GM12891 (cell line): ENCODE measurements at places on chromosomes 7 and 10.

DNA sequence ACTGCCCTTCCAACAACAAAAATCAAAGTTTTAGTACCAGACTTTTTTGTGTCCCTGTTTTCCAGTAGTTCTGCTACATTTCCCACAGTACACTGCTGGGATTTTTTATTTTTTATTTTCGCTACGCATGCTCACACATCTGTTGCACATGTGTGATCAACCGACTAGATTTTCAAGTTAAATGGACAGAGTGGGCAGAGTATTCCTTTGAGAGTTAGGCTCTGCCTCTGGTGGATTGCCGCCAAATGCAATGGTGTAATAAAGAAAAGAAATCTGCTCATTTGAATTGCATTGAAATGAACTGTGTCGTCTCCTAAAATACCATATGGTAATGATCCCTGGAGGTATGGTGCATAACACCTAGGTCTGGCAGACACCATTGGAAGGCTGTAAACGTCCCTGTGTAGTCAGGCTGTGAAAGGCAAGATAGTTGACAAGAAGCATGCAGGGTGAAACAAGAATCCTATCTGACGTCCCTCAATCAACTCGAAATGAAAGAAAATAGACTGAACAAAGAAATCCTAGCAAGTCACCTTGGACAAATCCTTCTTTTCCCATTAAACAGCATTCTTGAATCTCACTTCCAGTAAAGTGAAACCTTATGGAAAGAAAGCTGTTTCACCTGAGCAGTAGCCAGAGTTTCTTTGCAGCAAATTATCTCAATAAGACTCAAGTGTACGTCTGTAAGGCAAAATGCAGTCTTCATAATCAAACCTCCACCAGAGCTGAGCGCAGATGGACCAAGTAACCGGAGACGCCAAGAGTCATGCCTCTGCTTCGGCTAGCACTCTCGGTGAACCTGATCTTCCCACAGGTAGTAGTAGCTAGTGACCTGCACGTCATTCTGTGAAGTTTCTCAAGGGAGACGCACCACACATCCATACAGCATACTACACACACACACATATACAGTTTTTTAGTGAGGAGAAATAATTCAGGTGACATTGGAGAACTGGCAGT lies 357.3 kb downstream of the CRPPA start:
- DNase-seq, result no peak

GRCh38 chr7:108463613-108464012 lies 7.4 kb upstream of the NRCAM start:
- no peak for DNase-seq

GRCh38 chr7:977326-978048 lies 2.1 kb upstream of the COX19 start:
- no peak for DNase-seq

GRCh38 chr7:75624134-75624832 lies 114.5 kb downstream of the HIP1 start:
- DNase-seq, result no peak

- no peak for DNase-seq
Observed at GRCh38 chr7:47266799-47267198, 315.1 kb downstream of the TNS3 start.

DNA sequence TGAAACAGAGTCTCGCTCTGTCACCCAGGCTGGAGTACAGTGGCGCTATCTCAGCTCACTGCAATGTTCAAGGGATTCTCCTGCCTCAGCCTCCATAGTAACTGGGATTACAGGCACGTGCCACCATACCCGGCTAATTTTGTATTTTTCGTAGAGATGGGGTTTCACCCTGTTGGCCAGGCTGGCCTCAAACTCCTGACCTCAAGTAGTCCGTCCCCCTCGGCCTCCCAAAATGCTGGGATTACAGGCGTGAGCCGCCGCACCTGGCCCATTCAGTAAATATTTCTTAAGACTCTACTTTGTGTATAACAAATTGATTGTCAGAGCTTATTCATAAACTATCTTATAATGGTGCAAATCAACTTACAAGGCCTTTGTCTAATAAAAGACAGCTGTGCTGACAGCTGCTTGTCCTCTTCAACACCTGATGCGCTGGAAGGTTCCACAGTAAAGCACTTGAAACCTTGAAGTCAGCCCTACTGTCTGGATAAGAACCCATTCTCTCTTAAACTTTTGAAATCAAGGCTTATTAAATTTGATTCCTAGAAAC lies 14.7 kb downstream of the ECHDC3 start:
- no peak for DNase-seq

GRCh38 chr7:30090111-30090510 lies 44.7 kb upstream of the MTURN start:
- DNase-seq, result no peak

GRCh38 chr7:135817583-135817982 lies 69.0 kb upstream of the FAM180A start:
- no peak for DNase-seq

DNA sequence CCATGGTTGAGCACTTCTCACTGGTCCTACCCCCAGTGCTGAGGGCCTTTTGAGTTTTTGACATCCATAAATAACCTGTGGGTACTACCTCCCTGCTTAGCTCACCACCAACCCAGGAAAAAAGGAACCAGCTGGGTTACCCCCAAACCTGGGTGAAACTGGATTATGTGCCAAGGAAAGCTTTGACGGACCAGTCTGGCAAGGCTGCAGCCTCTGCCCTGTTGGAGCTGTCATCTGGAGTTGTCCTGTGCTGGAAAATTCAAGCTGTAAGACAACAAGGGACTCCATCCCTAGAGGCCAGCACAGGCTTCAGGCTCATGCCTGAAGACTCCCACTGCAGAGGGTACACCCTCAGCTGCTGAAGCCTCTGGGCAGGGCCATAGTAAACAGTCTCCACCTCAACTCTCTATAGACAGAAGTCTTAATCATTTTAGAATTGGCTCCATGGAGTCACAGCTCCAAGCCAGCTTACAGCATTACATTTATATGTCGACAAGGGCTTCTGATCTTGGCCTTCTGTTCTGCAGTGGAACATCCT lies 115.5 kb upstream of the AFAP1L2 start:
- no peak for DNase-seq

DNA sequence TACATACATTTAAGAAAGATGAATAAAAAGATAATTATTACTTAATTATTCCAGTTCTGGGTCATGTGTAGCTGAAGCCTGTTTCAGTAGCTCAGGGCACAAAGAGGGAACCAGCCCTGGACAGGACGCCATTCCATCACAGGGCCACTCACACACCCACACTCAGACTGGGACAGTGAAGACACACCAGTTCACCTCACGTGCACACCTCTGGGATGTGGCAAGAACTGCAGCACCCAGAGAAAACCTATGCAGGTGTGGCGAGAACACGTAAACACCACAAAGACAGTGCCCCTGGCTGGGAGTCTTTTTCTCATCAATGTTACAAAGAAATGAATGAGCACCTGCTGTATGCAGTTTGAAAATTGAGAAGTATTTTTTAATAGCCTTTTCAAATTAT lies 1.6 kb upstream of the IDI1 start:
- no peak for DNase-seq

DNA sequence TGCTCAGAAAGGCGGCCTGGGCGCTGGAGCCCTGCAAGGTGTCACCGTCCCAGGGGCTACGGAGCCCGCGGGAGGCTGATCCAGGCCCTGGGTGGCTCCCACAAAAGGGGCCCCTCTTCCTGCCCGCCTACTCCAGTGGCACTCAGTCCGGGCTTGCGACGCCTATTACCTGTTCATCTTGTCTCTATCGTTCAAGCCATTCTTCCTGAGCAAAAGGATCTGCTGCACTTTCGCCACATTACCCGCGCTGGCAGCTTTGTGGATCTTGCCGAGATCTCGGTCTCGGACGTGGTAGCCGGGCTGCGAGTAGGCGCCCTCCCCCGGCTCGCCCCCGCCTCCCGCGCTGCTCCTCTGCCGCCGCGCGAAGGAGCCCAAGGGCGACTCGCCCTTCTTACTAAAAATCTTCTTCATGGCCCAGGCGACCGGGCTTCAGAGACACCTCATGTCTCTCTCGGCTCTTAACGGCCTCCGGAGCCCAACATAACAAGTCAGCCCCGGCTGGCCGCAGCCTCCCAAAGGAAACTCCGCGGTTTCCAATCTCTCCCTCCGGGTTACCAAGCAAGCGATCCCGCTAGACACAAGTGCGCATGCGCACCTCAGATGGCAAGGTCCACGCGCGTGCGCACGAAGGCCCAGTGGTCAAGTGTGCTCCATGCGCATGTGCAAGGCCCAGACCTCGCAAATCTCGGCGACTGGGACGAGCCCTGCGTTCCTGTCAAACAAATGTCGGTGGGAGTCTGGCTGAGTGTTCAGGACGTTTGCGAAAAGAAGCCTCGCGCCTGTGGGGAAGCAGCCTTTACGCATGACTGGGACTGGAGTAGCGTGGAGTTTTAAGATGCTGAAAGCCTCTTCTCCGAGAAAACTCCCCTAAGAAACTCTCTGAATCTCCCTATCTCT lies at the start of gene ANKRD26:
Gene ANKRD26, minus strand, starts transcription at position 579 of the 897 bp plus-strand sequence. Its CDS starts 168 bp downstream, at position 411.
- peak; percentile 82 for DNase-seq

DNA sequence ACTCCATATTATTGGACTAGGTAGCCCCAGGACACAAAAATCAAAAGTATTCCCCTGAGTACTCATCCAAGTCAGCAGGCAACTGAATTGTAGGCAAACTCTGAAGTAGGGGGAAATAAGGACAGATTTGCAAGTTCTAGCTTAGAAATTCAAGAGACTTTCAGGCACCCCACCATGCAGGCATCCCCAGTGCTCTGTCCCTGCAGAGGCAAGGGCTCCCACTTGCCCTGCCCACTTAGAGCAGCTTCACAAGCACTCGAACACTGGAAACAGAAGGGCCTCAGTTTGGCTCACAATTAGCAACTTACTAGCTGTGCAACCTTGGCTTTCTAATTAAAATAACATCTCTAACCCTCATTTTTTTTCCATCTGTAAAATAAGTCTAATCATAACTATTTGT lies 209.2 kb downstream of the C7orf25 start:
- DNase-seq, result no peak

GRCh38 chr10:17453373-17454091 lies 863 bp downstream of the ST8SIA6 start:
- no peak for DNase-seq

GRCh38 chr7:20030417-20030816 lies 186.8 kb downstream of the MACC1 start:
- no peak for DNase-seq

GRCh38 chr7:46033592-46033991 lies 112.5 kb upstream of the IGFBP3 start:
- DNase-seq, result no peak

GRCh38 chr10:99708428-99709012 lies 23.4 kb downstream of the COX15 start:
- no peak for DNase-seq

GRCh38 chr10:102419269-102420180 lies 940 bp upstream of the PSD start:
- no peak for DNase-seq

- no peak for DNase-seq
Observed at GRCh38 chr10:64033711-64034110, 512.5 kb downstream of the REEP3 start.

- DNase-seq, result no peak
Observed at GRCh38 chr7:143172354-143172753, 10.9 kb upstream of the TAS2R39 start.

GRCh38 chr10:21071001-21071673 lies 174.0 kb upstream of the NEBL start:
- no peak for DNase-seq

GRCh38 chr7:21690705-21691104 lies 147.9 kb downstream of the DNAH11 start:
- DNase-seq, result no peak

GRCh38 chr7:45246339-45246738 lies 88.7 kb downstream of the RAMP3 start:
- DNase-seq, result no peak

DNA sequence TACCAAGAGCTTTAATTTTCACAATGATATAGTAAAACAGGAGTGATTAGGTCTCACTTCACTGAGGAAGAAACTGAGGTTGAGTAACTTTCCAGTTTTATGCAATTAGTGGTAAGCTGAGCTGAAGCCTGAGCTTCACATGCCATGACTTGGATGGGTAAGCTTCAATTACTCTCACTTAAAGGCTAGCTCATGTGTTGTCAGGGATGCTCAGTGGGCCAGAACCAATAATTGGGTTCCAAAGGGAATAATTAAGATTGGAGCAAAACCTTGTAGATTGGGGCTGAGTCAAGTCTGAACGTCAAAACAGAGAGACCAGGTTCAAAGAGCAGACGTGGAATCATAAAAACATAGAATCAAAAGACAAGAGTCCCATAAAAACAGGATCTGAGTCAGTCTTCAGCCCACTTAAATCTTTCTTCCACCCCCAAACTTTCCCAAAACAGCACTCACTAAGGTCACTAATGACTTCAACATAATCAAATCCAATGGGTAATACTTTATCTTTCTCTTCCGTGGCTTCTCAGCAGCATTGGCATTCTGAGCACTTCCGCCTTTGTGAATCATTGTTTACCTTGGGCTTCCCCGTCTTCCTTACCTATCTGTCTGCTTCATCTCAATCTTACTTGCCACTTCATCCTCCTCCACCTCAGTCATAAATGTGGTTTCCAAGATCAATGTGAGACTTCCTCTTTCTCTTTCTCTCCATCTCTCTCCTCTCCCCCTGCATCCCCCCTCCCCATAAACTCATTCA lies 23.0 kb upstream of the EGFR start:
- no peak for DNase-seq

- DNase-seq, result no peak
Observed at GRCh38 chr7:14021069-14021468, 31.6 kb upstream of the ETV1 start.

DNA sequence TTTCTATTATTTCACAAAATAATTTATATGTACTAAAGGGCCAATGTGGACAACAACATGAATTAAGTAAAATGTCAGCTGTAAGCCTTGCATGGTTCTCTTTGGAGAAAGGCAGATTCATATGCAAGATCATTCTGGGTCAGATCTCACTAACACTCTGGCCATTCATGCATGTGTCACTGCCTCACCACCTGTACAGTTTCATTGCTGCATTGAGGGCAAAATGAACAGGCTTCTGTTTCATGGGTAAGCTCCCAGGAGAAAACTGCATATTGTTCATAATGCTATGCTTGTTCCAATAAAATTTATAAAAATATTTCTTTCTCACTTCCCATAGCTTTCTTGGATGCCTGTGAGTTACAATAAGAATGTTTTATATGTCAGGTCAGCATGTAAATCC lies 275.2 kb downstream of the ZNF248 start:
- DNase-seq, result no peak

DNA sequence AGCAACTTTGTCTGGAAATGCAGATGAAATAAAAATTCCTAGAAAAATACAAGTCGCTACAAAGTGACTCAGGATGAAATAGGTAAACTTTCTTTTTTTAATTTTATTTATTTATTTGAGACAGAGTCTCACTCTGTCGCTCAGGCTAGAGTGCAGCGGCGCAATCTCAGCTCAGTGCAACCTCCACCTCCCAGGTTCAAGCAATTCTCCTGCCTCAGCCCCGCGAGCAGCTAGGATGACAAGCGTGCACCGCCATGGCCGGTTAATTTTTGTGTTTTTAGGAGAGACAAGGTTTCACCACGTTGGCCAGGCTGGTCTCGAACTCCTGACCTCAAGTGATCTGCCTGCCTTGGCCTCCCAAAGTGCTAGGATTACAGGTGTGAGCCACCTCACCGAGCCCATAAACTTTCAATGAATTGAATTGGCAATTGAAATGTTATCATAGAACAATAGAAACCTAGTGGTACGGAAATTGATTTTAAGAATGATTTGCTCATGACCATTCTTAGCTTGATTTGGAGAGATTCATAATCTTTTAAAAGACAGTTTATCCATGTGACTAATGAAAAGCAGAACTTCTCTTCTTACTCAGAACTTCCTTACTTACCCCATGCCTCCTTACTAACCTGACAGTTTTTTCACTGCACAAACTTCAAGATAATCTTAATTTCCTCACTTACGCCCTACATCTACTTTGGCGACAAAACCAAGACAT lies 161.7 kb downstream of the FAM107B start:
- no peak for DNase-seq
